Kasumi-1 (cell line): ENCODE measurements at places on chromosomes 11 and 22.

DNA sequence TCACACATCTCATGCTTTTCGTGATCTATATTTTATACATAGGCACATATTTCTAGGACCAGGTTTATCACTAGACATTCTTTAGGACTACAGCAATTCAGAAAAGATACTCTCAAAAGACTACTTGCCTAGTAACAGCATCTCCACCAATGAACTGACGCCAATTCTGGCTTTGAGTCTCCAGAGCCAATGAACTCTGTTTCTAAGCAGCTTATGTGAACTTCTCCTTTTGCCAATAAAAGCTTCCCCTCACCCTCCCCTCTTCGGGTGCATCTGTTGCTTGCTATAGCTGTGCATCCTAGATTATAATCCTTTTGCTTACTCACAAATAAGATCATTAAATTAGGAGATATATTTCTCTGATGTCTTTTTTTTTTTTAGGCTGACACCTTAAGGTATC, 11.4 kb upstream of the ANKK1 start:
- DNase-seq = no peak

GRCh38 chr11:133921513-133921912, 35.3 kb downstream of the IGSF9B start:
- DNase-seq = no peak

DNA sequence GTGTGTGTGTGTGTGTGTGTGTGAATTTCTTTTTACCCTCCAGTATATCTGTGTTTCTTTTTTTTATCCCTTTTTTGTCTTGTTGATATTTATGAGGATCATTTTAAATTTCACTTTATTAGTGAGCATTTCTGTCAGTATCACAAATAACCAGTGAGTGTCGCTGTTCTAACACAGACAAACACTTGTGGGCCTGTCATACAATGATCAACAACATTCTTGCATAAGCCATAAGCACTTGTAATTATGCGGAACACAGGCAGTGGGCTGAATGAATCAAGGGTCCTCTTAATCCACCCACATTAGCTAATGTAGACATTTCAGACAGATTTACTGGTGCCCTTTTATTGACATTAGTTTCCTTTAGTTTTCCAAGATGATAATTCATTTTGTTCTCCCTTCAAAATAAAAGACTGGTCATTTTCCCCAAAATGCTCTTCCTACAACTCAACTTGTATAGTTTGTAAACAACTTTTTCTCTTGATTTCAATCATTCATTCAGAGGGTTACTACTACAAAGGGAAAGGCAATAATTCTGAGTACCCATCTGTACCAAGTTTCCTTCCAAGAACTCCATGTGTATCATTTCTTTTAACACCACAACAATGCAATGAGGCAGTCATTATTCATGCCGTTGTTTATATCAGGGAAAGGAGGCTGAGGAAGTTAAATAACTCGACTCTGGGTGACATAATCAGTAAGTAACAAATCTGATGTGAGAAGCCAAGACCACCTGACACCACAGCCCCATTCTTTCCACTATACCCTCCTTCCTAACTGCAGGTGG, 34.5 kb upstream of the ANO3 start:
- peak; percentile 58 for DNase-seq

GRCh38 chr11:68314203-68315170, 2.1 kb downstream of the LRP5 start:
- no peak for DNase-seq

DNA sequence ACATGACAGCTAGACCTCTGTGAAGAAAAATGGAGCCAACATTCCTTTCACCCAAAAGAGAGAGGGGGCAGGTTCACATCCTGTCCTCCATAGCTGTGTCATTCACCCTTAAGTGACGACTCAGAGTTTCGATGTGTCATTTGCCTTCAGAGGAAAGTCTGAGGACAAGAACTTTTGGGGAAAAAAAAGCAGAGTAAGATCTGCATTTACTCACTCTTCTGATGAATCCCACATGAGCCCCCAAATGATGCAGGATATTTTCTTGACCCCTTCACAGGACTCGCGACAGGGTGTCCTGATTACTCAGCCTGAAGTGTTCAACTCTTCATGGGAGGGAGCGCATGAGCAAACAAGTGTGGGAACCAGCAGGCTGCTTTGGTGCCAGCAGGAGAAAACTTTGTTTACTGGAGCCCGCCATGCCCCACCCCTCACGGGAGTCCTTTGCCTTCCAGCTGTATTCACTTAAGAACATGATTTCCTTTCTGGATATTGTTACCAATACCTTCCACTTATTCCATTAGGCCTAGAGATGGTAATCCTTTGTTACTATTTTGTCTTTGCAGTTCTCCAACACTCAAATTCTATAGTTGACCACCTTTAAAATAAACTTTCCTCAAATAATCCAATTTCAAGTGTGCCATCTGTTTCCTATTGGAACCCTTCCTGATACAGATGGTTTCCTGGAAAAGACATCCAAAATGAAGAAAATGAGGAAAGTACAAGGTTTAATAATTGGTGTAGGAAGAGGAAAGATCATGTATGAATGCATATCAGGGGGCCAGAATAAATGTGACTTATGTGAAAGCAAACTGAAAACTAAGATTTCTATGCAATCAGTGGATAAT, 729.8 kb downstream of the FAM181B start:
- DNase-seq = no peak

DNA sequence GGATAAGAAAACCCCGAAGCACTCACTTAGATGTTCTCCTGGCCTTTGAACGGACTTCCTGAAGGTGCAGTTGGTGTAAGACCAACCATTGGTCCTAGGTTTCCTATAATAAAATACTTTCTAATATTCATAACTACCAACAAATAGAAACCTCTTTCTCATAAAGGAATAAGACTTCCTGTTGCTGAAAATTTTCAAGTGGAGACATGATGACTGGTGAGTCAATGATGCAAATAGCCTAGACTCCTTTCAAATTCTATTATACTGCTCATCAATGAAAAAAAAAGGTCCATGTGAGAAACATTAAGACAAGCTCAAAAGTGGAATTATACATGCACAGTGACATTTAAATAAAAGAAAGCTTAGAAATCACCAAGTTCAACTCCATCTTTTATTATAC, 862.8 kb downstream of the FAM181B start:
- no peak for DNase-seq

- DNase-seq = no peak
These were observed 65.6 kb upstream of the OR5AK2 start for GRCh38 chr11:56923116-56923515.

- DNase-seq = no peak
These were observed 69.6 kb downstream of the RAB30 start for GRCh38 chr11:83002053-83002452.

GRCh38 chr11:45332276-45332934, 46.3 kb upstream of the SYT13 start:
- DNase-seq = peak; percentile 39

GRCh38 chr22:30882974-30883533, 85.5 kb downstream of the MORC2 start:
- no peak for DNase-seq

DNA sequence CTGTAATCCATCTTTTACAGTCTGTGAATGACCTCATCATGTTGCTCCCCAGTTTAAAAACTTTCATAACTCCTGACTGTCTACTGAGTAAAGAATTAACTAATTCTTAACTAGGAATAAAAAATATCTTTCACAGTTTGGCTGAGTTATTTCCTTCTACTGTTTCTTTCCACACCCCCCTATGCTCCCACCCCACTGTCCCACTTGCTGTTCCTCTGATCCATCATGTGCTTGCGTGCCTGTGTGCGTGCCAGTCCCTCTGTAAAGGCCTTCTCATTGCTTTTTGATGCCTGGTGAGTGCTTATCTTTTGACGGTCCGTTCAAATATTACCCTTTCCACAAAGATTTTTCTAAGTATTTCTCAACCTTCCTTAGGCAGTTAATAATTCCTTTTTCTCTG, 55.6 kb downstream of the ATG16L2 start:
- DNase-seq = no peak

GRCh38 chr11:109707411-109707810, 285.4 kb downstream of the C11orf87 start:
- peak; percentile 32 for DNase-seq

DNA sequence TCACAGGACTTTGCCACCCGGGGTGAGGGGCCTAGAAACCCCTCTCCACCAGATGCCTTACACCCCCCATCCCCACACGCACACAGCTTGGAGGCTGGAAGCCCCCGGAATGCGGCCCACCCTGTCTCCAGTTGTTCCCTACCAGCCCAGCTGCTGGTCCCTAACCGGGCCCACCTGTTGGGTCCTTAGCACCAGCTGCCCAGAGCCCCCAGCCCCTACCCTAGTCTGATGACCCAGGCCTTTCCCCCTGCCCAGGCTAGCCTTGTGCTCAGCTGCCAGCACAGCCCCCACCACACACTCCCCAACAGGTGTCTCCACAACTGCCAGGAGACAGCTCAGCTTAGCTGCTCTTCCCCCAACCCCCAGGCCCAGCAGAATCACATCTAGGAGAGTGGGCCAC, 67.1 kb downstream of the CDKN1C start:
- no peak for DNase-seq

DNA sequence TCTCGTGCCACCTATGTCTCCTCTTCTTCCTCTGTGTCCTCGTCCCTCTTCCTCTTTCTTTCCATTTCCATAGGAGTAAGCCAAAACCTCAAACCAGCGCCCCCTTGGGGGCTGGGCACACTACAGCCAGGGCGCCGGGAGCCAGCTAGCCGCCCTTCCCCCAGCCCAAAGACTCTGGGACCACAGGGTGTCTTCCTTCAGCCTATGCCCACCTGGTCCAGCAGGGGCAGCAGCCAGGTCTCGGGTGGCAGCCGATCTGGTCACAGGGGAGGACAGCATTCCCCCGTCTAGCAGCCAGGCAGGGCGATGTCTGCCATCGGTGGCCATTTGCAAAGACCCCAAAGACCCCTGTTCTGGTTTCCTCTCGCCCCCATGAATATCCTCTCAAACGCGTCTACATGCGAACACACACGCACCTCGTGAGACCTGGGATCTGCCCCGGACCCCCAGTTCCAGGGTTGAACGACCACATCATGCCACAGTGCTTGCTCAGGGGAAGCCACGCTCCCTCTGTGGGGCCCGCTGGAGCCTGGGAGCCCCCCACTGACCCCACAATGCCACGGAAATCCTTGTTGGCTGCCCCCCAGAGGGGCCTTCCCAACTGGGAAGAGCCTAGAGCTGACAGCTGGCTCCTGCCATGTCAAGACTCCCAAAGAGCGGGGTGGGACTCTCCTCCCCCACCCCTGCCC, 546.0 kb upstream of the CCDC179 start:
- no peak for DNase-seq

- no peak for DNase-seq
These were observed 134.4 kb upstream of the SORL1-AS1 start for GRCh38 chr11:121587182-121587581.

GRCh38 chr11:8656291-8656690, 26.2 kb downstream of the TRIM66 start:
- peak; percentile 23 for DNase-seq

- no peak for DNase-seq
These were observed 42.3 kb upstream of the CLDN5 start for GRCh38 chr22:19566279-19567156.

DNA sequence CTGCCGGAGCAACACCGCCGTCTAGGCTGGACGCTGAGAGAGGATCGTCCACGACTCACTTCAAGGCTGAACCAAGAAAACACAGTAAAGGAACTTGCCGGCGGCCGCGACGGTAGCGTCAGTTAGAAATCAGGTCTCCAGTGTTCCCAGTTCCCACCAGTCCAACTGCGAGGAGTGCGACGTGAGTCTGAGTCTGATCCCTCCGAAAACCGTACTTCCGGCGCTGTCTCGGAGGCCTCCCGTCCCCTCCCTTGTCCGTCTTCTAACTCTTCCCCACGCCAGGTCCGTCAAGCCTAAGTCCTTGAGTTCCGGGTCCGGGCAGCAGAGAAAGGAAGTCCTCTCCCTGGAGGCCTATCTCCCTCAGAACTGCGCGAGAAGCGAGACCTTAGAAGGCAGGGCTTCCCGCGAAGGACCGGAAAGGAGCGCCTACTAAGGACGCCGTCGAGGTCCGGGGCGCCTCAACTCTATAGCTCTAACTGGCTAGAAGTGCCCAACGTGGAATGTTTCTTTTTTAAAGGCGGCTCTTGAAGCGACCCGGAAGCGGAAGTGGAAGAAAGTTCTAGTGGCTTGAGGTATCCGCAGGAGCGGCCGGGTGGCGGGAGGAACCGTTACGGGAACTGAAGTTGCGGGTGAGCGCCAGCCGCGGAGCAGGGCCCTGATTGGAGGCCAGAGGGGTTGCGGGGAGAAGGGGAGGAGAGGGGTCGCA, at the start of the genes BANF1 and EIF1AD:
Gene BANF1 (plus strand): TSS at position 562 of the 706 bp plus-strand sequence. CDS start 748 bp downstream, outside the sequence.
Gene EIF1AD (minus strand): TSS at position 216 of the 706 bp plus-strand sequence. CDS start 1,768 bp downstream, outside the sequence.
- peak; percentile 100 for DNase-seq
